ENCODE measurements at places on chromosomes 16 and 17. TPM values are rescaled to one million over a fixed set of nuclear protein-coding genes. Genes with fewer than 3 reads are reported as not detected.

The EMP2 gene
- polyA plus RNA-seq: 18.4 TPM

The PDE6G gene
- polyA plus RNA-seq: 4.9 TPM

The SLC5A11 gene
- 0.78 TPM for polyA plus RNA-seq

The PMP22 gene
- 70.0 TPM for polyA plus RNA-seq

The CRHR1 gene
- 0.55 TPM for polyA plus RNA-seq

The ALDH3A2 gene
- polyA plus RNA-seq: 76.0 TPM

GRCh38 chr16:75570396-75571065 lies 4.4 kb downstream of the GABARAPL2 start:
- no peak for DNase-seq

DNA sequence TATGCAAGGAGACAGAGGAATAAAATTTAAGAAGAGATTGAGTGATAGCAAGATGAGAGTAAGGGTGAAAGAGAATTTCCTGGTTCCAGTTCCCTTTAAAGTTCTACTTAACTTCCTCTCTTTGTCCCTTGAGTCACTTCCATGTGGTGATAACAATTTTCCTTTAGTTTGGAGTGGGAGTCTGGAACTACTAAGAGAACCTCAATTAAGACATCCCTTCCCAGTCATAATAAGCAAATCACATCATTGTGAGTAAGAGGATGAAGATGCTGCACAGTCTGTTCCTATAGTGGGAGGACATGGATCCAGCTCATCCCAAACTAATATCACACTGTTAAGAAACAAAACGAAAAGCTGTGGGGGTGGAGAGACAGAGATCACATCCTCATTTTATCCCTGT lies 24.4 kb downstream of the TBX21 start:
- no peak for DNase-seq

DNA sequence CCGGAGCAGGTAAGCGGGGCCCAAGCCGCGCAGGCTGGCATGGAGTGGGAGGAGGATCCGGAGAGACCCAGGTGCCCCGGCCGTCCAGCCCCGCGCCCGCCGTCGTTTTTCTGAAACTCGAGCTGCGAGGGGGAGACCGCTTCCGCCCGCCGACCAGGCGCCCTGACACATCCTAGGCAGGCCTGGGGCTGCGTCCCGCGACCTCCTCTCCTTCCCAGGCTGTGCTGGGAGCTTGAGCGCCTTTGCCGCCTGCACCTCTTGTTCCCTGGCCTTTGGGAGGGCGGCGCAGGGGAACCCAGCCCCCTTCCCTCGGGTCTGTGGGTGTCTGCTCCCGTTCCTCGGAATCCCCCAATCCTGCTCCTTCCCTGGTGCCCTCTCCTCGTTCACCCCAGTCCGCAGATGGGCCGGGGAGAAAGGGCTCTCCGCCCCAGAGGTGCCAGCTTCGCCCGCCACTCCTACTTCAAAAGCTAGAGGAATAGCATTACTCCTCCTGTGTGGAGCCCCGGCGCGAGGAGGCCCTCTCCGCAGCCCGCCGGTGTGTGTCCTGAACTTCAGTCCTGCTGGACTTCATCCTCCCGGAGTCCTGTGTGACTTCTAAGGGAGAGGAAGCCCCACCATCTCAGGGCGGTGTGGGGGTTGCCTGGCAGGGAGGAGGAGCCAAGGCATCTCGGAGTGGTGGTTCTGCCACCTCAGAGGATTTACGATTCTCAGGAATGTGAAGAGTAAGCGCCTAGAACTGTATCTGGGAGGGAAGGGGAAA lies 1.0 kb downstream of the NHERF1 start:
- no peak for DNase-seq

GRCh38 chr17:51419476-51419875 lies 159.1 kb downstream of the UTP18 start:
- no peak for DNase-seq

- no peak for DNase-seq
Observed at GRCh38 chr17:8053600-8053999, 14.7 kb downstream of the ALOX15B start.

GRCh38 chr16:69564845-69565670 lies 708 bp upstream of the NFAT5 start:
- DNase-seq: no peak

DNA sequence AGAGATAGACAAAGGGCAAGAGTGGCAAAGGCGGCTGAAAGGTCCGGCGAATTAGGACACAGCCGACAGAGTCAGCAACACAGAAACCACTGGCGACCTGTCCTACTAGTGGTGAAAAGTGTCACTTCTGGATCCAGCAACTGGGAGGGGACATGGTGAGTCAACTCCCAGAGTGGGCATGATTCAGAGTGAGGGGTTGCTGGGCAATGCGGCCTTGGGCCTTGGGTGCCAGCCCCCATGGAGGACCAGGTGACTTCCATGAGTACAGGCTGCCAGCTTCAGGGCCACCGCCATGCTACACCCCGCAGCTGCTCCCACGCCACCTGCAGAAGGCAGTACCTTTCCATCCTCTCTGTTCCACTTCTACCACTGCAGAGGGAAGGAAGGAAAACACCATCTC lies 110.6 kb downstream of the ZFHX3 start:
- DNase-seq: no peak
